ENCODE measurements at places on chromosomes 2 and 18.

- no peak for DNase-seq
These were observed 80.0 kb downstream of the TWIST2 start for GRCh38 chr2:238927746-238928519.

- no peak for DNase-seq
These were observed 189.7 kb downstream of the TWIST2 start for GRCh38 chr2:239037559-239037910.

GRCh38 chr2:196500686-196501431 is 138.7 kb upstream of the CCDC150 start:
- no peak for DNase-seq

- DNase-seq: no peak
These were observed 52.1 kb downstream of the NCK2 start for GRCh38 chr2:105796791-105797190.

DNA sequence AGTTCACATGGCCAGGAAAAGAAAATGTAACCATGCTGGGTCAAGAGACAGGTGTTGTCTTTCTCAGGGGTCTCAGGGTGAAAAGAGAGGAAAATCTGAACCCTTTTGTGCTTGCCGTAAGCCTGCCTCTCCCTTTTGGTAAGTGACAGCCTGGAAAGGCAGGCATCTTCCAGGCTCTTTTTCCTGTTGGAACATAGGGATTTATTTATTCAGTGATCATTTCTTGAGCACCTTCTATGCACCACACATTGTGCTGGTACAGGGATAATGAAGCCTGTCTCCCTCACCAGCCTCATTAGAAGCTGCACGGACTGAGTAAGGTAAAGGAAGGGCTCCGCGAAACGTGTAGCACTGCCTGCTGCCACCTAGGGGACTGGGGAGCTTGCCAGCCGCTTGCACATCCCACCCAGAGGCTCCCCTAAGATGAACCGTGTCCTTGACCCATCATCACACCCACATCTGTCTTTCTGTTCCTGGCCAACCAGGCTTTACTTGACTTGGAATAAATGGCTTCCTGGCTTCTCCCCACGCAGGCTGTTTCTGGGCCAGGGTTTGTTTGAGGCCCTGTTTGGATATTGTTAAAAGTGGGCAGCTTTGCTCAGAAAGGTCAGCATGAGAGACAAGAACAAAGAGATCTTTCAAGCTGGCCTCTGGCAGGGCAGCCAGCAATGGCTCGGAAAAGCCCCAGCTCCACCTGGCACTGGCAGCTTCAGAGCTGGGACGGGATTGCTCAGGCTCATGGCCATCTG is 73.3 kb upstream of the MCFD2 start:
- no peak for DNase-seq

GRCh38 chr18:3319399-3319798 is 57.5 kb downstream of the MYL12B start:
- no peak for DNase-seq

- no peak for DNase-seq
These were observed 140.8 kb downstream of the PTGR3 start for GRCh38 chr18:75067996-75068645.

- no peak for DNase-seq
These were observed 6.0 kb upstream of the ADRA2B start for GRCh38 chr2:96122391-96122790.

DNA sequence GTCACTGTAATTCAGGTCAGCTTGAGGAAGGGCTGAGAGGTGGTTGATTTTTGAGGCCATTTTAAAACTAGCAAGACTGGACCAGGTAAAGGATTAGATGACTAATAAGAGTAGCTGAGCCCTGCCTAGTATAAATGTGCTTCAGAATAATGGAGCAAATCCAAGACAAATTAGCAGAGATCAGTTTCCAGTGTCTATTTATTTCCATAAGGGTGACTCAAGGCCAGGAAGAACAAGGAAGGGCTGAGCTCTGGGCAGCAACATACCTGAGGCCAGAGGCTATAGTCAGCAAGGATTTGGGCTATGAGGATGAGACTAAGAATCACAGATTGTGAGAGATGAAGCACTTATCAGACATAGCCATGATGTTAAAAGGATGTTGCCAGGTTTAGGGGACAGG is 339.0 kb upstream of the LRRTM1 start:
- DNase-seq: no peak

DNA sequence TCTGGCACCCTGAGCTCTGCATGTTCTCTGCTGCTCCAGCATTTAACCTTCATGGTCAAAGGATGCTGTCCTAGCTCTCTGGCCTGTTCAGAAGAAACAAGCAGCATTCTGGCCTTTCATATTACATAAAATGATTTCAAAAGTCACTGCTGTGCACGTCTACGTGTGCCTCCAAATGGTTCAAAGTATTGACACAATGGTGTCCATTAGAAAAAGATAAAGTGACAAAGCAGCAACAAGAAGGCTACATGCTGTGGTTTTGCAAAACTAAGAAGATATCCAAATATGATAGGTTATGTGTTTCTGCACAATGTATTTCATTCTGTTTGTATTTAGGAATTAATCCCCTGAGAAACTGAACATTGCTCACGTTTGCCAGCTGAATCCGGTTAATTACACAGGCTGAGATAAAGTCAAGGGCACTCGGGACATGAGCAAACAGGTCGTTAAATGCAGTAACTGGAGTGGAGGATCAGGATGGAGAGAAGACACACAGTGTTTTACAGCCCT is 258.5 kb downstream of the DOK6 start:
- no peak for DNase-seq

DNA sequence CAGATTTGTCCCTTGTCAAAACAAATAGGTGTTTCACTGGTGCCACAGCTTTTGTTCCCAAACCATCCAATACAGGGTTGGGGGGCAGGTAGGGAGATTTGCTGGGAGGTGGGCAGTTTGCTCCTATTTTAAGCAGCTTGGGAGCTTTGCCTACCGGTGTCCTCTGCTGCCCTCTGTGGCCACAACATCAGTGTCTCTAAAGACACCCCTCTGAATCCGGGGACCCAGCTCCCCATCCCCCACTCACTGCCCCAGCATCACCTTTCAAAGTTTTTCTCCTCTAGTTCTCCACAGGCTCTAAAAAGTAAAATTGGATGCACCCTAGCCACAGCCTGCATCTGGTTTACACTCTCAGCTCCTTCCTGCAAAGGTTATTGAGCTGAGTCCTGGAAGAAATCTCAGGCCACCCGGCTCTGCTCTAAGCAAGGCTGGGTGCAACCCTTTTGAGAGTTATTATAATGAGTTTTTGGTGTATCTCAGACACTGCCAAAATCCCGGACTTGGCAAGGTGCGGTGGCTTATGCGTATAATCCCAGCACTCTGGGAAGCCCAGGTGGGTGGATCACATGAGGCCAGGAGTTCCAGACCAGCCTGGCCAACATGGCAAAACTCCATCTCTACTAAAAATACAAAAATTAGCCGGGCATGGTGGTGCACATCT is 2.9 kb upstream of the EPAS1 start:
- DNase-seq: no peak

DNA sequence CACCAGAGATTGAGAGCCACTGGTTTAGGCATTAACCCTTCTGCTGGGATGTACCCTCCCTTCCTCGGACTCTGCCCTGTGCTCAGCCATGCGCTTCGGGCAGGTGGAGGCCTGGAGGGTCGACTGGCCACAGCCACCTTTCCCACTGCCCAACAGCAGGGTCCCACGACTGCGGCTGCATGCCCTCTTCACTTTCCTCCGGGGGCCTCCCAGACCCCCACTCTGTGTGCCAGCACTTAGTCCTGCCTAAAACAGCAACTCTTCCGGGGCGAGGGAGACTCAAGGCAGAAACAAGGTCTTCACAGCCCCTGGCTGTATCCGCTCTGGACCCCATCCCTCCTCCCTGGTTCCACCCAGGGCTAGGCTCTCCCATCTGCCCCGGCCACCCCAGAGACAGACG is 31.3 kb upstream of the BIN1 start:
- DNase-seq: no peak

GRCh38 chr2:17912266-17912691 is 33.8 kb downstream of the KCNS3 start:
- no peak for DNase-seq

DNA sequence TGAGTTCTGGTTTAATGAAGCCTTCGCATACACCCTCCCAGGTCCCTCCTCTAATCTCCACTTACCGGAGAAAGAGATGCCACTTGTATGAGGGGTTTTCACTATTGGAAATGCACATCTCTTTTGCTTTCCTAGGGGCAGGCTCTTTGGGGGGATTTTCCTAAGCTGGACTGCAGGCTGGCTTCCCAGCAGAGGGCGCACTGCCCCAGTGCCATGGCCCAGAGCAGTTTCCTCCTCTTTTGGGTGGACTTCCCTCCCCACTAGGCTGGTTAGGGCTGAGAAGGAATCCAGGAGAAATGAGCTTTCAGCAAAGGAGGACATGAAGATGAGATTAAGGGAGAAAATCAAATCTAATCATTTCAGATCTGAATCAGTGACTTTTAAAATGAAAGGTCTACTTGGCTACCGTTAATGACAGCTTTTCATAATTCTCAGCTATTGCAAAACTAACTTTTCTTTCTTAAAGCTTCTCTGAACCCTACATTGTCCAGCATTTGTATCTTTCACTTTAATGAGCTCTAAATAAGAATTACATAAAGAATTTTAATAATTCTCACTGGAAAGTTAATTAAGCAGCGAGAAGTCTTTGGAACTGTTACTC is 784.1 kb upstream of the FANCL start:
- no peak for DNase-seq

DNA sequence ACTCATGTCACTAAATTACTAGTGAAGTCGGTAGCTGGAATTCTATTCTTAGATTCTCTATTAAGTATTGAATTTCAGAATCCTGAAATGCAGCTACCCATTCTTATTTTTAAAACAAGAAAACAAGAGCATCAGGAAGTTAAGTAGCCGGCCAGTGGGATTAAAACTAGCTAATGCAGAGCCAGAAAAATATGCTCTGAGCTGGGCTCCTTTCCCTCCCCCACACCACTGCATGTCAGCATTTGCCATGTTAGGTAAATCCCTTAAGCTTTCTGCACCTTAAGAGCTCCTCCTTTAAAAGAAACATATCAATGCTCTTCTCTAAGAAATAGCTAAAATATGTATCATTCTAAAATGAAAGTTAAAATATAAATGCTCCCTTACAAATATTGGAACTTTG is 72.2 kb upstream of the MFF start:
- no peak for DNase-seq

DNA sequence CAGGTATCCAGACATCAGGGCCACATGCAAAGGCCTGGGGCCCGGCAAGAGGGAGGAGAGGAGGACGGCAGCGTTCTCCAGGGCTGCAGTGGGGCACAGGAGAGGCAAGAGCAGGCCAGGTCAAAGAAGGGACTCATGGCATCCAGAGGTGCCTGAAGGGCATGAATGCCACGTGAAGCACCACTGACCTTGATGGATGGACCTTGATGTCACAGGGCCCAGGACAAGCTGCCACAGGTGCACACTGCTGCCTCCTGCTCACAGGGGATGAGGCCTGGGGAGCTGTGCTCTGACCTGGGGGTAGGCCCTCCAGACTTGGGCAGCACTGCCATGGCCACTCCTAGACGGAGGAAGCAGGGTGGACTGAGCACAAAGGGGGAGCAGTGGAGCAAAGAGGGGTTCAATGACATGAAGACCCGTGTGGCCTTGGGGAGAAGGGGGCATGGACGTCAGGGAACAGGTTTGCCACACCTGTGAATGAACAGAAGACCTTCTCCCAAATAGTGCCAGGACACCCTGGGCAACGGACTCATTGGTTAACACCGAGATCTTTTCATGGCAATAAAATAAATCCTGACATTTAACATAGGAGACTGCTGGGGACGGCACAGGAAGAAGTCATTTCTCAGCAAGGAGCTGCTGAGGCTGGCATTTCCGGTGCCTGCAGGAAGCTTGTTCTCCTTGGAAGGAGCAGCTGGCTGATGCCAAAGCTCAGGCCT is 65.6 kb downstream of the EMX1 start:
- no peak for DNase-seq

GRCh38 chr2:73260338-73260984 is 23.8 kb downstream of the FBXO41 start:
- DNase-seq: no peak

GRCh38 chr2:237020090-237020489 is 65.6 kb upstream of the COPS8 start:
- DNase-seq: no peak

- no peak for DNase-seq
These were observed 38.6 kb upstream of the SNORC start for GRCh38 chr2:232831496-232831895.

GRCh38 chr18:9861933-9862332 is 23.8 kb upstream of the TXNDC2 start:
- no peak for DNase-seq

DNA sequence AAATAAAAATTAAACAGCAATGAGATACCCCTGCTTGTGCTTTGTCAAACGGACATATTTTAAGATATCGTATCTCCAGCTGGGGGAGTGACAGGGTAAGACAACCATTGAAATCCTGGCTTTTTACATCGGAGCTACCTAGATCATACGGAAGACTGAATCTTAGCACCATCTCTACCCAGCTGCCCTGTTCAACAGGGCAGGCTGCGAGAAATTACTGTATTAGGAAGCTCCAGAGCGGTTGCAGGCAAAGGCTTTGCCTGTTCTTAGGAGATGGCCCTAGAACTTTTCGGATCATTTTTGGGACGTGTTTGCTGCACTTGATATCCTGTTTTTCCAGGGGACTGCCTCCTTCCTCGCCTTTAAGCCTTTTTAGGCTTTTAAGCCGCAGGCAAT is 2.0 kb upstream of the PRKCE start:
- no peak for DNase-seq

DNA sequence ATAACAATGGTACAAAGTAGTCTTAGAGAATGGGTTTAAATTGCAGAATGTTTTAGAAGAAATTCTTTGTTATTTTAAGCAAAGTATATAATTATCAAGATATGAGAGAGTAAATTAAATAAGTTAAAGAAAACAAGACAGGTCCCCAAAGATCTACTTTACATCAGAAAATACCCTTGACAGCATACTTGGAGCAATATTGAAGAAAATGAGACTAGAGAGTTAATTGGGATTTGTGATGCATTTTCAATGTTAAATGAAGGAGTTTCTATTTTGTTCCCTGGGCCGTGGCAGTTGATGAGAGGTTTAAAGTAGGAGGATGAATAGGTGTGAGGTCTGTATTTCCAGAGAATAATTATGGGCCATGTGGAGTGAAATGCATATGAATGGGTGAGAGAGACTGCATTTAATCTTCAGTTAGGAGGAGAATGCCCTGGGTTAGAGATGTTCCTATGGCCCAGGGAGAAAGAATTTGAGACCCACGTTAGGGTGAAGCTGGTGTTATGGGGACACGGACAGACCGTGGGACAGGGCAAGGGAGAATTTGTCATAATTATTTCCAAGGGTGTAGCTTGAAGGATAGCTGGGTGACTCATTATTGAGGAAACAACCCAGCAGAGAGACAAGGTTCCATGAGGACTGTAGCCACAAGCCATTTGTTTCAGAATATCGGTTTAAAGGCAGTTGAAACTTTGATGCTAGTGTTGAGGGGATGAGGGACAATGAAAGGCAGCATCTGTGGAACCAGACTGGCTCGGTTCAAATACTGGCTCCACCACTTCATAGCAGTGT is 22.7 kb downstream of the MGAT5 start:
- DNase-seq: no peak

GRCh38 chr2:165462443-165462842 is 7.1 kb upstream of the CSRNP3 start:
- no peak for DNase-seq

- no peak for DNase-seq
These were observed 128.5 kb upstream of the LGALSL start for GRCh38 chr2:64325477-64325851.

All from natural killer cell treated with Interleukin-12 subunit alpha and Interleukin-12 subunit beta and Interleukin-15 and Interleukin-18, amount 100 ng/mL, for 72 hours (primary cell).